ENCODE measurements at places on chromosomes 4 and X. TPM values are rescaled to one million over a fixed set of nuclear protein-coding genes. Genes with fewer than 3 reads are reported as not detected.

The LANCL3 gene
- not detected for total RNA-seq

The FAM241A gene
- total RNA-seq: 2.6 TPM

The SPOCK3 gene
- total RNA-seq: under 0.01 TPM

The SRPK3 gene
- not detected for total RNA-seq
